ENCODE measurements at places on chromosomes 6 and 20. TPM values are rescaled to one million over a fixed set of nuclear protein-coding genes. Genes with fewer than 3 reads are reported as not detected.
A peak's percentile ranks its signal among the peaks of the same experiment; 100 is the strongest.

DNA sequence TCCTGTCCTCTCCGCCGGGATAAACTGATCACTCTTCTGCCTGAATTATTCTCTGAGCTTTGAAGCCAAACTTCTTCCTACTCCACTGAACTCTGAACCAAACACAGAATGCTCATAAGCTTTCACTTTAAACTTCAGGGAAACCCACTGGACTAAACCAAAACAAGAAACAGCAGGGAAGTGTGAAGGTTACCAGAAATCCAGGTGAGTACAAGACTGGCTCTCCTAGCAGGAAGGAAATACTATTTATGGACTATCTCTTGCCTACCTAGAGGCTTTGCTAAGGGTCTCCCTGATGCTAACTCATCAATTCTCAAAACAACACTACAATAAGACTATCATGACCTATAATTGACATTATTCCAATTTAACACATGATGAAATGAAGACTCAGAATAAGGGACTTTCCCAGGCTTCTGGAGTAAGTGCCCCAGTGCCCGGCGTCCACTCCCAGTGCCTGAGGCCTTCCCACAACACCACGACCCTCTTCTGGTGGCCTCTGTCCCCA lies 145.0 kb downstream of the ZDHHC14 start:
- no peak for DNase-seq

- no peak for DNase-seq
These were observed 6.8 kb downstream of the NOX3 start for GRCh38 chr6:155448668-155449449.

GRCh38 chr6:116370760-116371119 lies at the start of gene DSE:
Gene DSE (plus strand): TSS chr6:116370947. CDS start chr6:116399251, 28,304 bp downstream.
- peak; percentile 94 for DNase-seq

- DNase-seq = no peak
These were observed 34.0 kb downstream of the GNAS start for GRCh38 chr20:58886546-58886945.

DNA sequence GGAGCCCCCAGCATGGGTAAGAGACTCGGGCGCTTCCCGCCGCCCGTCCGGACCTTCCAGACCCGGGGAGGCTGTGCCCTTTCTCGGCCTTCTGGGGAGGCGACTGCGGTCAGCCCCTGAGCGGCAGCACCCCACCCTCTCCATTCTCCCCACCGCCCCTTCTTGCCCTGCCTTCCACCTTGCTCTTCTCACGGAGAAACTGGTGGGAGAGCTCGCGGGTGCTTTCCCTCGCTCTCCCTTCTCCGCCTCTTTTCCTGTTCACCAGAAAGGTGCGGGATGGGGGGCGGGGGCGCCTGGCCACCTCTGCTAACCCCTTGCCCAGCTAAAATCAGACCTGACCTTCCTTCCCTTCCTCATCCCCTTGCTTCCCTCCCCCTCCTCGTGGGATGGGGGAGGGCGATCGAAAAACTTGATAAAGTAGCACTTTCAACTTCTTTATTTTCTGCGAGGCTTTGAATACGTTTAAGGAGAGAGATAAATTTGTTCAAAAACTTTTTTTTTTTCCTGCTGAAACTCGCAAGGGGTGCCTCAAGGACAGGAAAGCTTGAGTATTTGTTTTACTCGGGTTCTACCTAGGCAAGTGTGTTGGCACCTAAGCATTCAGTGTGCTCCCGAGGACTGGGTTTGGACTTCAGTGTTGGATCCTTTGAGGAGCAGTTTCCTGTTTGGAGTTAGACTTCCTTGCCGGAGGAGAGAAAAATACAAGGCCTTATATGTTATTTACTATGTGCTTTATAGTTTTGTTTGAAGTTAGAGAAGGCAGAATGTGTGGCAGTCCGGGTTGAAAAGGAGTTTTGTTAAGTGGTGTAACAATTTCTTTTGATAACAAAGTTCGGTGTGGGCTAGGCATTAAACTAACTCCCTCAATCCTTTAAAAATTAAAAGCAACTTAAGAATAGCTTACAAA lies 897 bp downstream of the CD2AP start:
- no peak for DNase-seq

DNA sequence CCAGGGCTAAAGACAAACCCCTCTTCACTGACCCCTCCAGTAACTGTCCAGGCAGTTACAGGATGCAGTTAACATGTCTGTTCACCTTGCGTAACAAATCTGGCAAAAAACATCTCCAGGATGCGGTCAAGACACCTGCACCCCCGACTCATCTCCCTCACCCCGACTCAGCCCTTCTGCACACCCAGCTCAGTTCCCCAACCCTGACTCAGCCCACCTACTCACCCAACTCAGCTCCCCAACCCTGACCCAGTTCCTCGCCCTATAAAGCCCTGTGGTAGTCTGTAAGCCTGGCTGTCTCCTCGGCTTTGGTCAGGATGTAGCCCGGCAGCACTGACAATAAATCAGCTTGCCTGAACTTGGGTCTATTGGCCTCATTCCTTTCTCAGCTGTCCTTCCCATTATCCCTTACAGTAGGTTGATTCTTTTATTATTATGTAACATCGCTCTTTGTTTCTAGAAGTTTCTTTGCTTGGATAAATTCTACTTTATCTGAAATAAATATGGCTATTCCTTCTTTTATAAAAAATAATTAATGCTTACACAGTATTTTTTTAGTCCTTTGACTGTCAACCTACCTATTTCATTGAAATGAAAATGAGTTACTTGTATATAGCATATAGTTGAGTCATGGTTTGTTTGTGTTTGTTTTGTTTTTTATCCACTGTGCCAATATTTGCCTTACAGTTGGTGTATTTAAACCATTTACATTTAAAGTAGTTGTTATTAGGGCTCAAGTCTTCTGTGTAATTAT lies 12.9 kb upstream of the ADTRP start:
- no peak for DNase-seq

- no peak for DNase-seq
These were observed 860.1 kb downstream of the TFAP2A start for GRCh38 chr6:9554806-9555205.

RPL7L1 gene
- 51.6 TPM for total RNA-seq

MAPK13 gene
- total RNA-seq = 12.8 TPM

MARCKS gene
- 199 TPM for total RNA-seq

RRAGD gene
- 22.1 TPM for total RNA-seq

DNA sequence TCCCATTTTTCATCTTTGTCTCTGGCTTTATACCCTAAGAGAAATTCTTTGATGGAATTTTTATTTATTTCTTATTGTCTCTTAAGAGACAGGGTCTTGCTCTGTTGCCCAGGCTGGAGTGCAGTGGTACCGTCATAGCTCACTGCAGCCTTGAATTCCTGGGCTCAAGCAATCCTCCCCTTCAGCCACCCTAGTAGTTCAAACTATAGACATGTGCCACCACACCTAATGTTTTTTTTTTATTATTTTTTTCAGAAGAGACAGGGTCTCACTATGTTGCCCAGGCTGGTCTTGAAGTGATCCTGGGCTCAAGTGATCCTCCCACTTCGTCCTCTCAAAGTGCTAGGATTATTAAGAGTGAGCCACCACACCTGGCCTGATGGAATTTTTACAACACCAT lies 40.5 kb downstream of the FKBP5 start:
- DNase-seq = no peak

GRCh38 chr6:27293436-27294098 lies 18.5 kb downstream of the POM121L2 start:
- no peak for DNase-seq

DNA sequence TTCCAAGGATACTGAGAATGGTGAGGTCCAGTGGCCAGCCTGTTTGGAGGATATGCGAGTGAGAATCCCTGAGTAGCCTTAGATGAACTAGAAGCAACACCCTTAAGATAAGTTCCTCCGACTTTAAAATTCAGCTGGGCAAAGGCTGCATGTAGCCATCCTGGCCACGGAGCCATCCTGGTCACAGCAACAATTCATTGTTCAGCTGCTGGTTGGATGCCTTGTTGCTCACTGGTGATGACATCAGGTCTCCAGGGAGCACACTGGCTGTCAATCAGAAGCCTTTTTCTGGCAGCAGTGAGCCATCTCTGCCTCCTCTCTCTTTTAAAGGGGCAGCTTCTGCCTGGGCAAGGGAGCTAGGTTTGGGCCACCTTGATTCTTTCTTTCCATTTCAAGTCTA lies 22.4 kb upstream of the RIMS4 start:
- no peak for DNase-seq

PHF10 gene
- total RNA-seq = 76.5 TPM

DNA sequence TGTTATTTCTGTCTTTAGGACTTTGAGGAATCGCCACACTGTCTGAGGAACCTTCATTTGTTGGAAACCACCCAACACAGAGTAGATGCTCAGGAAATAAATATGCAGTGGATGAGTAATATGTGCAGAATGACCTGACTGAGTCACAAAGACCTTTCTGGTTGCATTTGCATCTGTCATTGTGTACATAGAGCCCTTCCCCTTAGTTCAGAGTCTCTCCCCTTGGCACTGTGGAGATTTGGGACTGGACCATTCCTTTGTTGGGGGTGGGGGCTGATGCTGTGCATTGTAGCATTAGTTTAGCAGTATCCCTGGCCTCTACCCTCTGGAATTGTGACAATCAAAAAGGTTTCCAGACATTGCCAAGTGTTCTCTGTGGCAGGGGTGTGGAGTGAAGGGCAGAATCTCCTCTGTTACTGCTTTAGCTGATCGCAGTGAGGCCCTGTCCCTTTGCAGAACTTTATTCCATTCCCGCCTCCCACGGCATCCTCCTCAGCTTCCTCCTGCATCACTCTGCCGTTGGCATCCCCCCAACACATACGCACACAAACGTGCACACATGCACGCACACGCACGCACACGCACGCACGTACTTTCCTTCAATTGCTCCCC lies 64.5 kb downstream of the EYA2 start:
- DNase-seq = no peak

GRCh38 chr20:20371083-20371482 lies 3.2 kb downstream of the INSM1 start:
- DNase-seq = no peak

TSPO2 gene
- total RNA-seq = 0.53 TPM

NCR2 gene
- total RNA-seq = not detected

GRCh38 chr6:165008971-165009370 lies 300.4 kb downstream of the C6orf118 start:
- DNase-seq = no peak

DNA sequence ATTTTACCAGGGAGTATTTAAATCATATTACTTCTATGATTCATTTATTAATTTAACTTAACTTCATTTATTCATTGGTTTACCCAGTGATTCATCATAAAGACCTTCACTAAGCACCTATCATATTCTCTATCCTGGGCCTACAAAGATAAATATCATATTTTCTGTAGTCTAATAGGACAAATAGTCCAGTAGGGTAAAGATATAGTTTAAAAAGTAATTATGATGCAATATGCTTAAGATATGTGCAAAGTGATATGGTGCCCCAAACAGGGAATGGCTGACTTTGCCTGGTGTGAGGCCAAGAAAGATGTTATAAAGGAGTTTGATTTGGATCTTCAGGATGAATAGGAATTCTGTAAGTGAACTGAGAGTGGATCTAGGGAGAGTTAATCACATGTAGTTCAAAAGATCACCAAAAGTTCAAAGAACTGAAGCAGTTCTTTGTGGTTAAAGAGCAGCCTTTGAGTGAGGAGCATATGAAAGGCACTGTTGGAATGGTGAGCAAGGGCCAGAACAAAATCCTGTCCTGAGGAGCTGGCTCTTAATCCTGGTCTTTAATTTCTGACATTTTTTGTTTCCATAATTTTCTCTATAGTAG lies 45.5 kb downstream of the MLIP start:
- no peak for DNase-seq

GRCh38 chr6:12173661-12174060 lies 116.5 kb upstream of the EDN1 start:
- DNase-seq = no peak

- DNase-seq = no peak
These were observed 1.2 kb downstream of the SERPINB6 start for GRCh38 chr6:2970034-2970685.

AIF1 gene
- total RNA-seq = 50.6 TPM

GRCh38 chr6:80276861-80277260 lies 170.4 kb downstream of the BCKDHB start:
- DNase-seq = no peak

C6orf58 gene
- total RNA-seq = not detected

DNA sequence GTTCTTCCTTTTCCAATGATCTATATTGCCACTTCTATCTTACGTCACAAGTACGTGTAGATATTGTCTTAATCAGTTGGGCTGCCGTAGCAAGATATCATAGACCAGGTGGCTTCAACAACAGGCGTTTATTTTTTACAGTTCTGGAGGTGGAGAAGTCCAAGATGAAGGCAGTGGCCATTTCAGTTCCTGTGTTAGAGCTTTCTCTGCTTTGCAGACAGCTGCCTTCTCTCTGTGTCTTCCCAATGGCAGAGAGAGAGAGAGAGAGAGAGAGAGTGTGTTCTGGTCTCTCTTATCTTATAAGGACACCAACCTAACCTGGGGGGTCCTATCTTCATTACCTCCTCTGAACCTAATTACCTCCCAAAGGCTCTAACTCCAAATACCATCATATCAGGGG lies 8.3 kb downstream of the HSF2 start:
- DNase-seq = no peak

DNA sequence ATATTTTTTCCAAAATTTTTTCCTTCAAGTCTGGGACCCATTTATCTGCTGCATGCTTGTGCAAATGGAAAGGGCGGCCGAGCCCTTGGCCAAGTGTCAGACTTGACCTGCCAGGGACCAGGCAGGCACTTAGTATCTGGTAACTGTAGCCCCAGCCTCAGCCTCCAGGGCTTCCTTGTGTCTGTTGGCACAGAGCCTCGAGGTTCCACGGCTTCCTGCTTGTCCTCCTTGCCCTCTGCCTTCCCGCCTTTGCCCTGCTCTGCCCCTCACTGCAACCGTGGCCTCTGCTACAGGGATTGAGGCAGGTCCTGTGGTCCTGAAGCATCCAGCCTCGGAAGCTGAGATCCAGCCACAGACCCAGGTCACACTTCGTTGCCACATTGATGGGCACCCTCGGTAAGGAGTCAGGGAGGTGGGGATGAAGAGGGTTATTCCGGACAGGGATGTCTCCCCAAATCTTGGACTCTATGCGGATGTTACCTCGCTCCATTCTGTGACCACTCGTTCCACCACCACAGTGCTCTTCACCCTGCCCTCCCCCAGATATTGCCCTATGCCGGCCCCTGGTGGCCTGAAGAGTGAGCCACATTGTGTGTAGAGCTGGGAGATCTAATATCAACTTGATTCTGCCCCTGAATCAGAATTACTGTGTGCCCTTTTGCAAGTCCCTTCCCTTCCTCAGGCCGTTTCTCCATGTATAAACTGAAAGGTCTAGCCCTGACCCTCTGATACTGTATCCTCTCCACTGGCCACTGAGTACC lies 41.5 kb upstream of the SRF start:
- no peak for DNase-seq
